ENCODE measurements at places on chromosomes 13 and 19.

DNA sequence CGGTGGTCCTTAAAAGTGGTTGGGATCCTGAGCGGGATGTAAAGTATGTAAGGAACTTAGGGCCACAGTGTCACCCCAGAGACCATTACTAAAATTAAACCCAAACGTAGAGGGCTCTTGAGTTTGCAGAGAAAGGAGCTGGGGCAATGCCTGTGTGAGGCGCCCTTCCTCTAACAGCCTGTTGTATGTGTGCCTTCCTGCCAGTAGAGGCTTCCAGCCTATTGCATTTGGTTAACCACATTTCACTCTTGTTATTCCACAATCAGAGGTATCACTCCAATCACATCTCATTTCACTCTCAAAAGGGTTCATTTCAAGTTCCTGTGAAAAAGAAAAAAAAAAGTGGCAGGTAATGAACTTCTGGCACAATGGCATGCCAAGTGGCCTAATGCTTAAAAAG is 29.4 kb downstream of the DIAPH3 start:
- DNase-seq = no peak

DNA sequence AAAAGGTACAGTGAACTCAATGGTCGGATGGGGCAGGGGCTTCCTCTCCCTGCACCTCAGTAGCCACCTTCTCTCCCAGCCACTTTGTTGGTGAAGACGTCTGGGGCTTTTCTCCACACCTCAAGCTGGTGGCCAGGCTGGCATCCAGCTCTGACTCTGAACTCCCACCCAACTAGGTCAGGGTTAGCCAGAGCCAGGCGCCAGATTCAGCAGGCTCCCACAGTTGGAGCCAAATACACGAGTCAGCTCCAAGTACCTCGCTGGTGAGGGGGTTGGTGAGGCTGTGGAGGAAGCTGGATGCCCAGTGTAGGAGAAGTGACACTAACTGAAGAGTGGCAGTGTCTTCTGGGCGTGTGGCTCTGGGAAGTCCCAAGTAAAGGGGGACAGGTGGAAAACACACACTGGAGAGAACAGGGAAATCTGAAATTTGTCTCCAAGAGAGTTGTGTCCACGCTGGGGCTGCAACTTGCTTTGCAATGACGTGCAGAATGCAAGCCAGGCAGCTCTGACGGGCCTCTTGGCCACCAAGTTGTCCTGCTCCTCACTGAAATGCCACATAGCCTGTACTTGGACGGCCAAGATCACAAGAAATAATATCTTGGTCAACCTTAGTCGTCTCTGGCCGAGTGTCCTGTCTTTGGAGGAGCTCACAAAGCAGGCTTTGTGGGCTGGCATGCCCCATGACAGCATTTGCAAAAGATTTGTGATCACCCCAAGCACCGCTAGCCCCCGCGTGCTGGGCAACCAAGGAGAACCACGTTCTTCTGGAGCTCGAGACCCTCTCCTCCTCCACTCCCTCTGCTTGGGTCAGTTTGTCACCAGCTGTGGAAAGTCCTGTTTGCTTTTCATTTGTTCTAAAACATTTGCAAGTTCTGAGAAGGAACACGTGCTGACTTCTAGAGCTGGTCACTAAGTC is 18.1 kb downstream of the SLC7A1 start:
- DNase-seq = no peak

DNA sequence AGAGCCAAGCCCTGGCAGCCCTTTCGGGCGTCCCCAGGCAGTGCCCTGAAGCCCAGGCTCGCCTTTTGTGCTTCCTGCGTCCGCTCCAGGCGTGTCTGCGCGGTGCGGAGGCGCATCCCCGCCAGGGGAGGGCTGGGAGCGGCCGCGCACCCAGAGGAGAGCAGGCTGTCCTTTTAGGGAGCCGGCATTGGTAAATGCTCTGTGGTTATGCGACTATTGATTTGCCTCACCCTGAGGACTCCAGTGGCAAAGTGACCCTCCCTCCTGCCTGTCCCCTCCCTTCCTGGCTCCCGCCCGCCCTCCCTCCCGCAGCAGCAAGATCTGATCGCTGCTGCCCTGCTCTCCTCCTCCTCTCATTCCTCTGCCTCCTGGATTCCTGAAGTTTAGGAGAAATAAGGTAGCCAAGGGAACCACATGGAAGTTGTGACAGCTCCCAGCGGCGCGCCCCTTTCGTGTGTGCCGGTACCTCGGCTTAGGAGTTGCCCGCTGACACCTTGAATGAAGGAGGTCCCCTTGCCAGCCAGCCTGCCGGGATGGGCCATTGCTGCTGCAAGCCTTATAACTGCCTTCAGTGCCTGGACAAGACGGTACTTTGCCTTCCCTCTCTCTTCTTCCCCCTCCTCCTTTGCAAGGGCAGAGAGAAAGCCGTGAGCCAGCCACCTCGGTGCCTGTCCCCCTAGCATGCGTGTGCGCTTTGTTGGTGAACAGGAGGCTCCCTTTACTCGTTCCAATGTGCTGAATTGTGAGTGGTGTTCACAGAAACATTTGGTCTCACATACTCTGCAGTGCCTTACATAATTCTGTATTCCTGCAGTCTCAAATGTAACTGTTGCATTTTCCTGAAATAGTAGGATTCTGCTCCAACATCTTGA is 166.9 kb downstream of the SLC7A1 start:
- no peak for DNase-seq

DNA sequence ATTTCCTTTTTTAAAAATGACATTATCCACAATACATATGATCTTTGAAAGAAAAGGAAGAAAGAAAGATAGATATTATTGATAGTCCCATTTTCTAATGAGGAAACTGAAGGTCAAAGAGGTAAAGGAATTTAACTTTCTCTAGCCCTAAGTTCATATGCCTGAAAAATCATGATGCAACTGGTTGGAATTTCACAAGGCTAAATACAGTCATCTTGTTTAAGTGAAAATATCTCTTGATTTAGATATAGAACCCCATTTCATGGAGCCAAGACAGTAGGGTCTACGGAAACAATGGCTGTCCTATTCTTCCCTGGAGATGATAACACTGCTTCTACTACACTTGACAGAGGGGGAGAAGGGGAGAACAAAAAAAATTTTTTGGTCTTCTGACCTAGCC is 366.2 kb downstream of the DNAJC15 start:
- DNase-seq = no peak

GRCh38 chr13:45299194-45299593 is 41.8 kb downstream of the TPT1 start:
- no peak for DNase-seq

DNA sequence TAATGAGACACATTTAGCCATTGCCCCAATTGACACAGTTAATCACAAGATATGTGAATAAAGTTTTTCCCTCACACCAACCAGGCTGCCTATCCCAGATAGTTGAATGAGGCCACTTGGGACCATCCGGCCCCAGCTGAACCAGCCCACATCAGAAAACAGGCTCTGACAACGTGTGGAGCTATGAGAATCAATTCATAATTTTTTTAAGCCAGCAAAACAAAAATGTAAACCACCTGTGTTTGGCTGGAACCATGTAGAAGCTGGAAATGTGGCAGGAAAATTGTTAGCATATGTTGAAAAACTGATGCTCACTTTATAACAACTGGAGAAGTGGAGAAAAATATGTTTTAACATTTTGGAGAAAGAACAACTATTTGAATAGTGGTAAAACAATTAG is 1161.3 kb downstream of the SLITRK1 start:
- DNase-seq = no peak

- no peak for DNase-seq
These were observed 3.1 kb upstream of the C13orf46 start for GRCh38 chr13:113976711-113977684.

DNA sequence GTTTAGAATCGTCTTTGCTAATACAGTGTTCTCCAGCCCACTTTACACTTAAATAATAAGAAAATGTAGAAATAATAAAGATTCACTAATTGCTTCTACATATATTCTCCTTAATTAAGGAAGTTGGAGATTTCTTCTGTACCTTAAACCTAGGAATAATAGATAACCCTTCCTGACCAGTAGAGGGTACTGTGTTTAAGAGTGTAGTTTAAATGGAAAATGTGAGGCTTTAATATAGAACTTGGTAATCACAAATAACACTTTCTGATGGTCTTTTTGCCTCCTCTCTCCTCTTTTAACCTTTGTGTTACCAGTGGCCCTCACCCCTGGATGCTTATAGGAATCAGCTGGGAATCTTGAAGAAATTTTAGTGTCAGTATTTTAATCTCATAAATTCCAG is 20.7 kb downstream of the POMP start:
- no peak for DNase-seq

DNA sequence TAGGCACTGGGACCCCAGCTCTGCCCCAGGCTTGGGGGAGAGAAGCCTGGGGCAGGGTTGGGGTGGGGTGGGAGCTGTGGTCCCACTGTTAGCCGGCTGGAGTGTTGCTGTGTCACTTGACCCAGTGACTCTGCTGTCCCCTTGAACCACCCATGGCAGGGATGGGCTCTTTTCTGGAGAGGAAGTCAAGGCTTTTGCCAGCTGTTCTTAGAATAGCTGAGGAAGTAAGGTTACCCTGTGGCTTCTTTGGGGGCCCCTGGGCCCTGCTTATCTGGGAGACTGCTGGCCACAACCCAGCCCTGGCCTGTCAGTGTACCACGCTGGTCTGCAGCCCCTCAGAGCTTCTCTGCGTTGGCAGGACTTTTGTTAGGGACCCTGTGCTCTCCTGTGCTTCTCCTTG is 9.1 kb downstream of the PNPLA6 start:
- no peak for DNase-seq

GRCh38 chr13:50993934-50994333 is 84.3 kb downstream of the RNASEH2B start:
- no peak for DNase-seq

- no peak for DNase-seq
These were observed 128.2 kb downstream of the MZT1 start for GRCh38 chr13:72599178-72599743.

DNA sequence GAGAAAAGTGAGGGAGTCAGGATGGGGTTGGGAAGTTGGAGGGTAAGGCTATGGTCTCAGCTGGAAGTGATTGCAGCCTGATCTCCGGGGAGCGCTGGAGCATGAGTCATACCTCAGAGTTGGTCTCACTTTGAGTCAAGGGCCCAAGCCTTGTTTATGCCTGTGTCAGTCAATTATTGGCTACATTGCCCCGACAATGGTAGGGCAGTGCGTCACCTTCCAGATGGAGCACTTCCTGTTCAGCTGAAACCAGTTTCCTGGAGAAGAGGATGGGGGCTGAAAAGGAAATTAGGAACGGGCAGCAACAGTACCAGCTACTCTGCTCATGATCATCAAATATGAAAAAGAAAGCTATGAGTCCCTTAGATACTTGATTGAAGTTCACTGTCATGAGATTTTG is 60.4 kb downstream of the ADGRE1 start:
- DNase-seq = no peak

- DNase-seq = no peak
These were observed 9.7 kb downstream of the INAFM1 start for GRCh38 chr19:47284324-47284899.

DNA sequence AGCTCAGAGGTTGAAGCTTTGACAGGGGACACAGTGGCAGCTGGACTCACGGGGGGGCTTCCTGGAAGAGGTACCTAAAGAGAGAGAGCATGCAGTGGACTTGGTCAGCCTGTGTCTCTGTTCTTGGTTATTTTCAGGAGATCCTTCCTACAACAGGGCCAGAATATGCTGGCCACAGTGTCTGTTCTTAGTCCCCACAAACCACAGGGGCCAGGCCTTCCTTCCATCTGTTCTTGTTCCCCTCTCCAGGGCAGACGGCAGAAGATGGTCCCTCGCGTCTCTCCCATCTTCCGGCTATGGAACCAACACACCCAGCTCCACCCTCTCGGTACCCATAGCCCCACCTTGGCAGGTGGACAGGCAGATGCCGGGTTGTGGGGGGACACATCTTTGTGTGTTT is 24.8 kb downstream of the MAST3 start:
- DNase-seq = no peak

GRCh38 chr13:37488726-37489125 is 109.8 kb downstream of the POSTN start:
- DNase-seq = no peak

DNA sequence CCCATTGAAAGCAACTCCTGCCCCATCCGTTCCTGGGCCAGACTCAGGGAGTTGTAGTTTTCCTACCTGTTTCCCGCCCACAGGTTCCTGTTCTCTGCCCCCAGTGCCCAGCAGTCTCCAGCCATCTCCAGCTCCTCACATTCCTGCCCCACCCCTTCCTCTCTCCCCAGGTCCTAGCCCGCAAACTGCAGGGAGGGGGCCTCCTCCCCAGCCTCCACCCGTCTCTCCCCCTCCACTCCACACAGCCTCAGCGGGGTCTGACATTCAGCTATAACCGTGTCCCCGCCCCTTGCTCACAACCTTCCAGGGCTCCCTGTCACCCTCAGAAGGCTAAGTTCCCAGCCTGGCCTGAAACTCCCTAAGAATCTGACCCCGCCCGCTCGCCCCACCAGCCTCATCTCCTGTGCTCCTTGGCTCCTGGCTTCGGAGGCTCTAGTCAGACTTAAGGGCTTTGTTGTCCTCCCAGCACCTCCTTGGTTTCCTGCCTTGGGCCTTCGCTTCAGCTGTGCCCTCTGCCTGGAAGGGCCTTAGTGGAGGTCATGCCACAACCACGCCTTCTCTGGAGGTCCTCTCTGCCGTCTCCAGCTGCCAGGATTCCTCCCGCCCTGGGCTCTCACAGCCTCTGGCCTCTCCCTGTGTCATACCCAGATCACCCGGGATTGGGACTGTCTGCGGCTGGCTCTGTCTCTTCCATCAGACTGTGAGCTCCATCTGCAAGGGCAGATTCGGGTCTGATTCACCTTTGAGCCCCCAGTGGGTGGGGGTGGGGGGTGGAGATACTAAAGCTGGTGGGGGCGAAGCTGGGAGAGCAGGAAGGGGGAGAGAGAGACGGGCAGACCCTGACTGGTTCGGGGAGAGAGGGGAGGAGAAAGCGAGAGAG is 5.1 kb upstream of the SPACA6 start:
- DNase-seq = no peak

- no peak for DNase-seq
These were observed 97.3 kb downstream of the GGACT start for GRCh38 chr13:100491164-100491842.

GRCh38 chr13:50378509-50379044 is 363.3 kb downstream of the KCNRG start:
- no peak for DNase-seq

DNA sequence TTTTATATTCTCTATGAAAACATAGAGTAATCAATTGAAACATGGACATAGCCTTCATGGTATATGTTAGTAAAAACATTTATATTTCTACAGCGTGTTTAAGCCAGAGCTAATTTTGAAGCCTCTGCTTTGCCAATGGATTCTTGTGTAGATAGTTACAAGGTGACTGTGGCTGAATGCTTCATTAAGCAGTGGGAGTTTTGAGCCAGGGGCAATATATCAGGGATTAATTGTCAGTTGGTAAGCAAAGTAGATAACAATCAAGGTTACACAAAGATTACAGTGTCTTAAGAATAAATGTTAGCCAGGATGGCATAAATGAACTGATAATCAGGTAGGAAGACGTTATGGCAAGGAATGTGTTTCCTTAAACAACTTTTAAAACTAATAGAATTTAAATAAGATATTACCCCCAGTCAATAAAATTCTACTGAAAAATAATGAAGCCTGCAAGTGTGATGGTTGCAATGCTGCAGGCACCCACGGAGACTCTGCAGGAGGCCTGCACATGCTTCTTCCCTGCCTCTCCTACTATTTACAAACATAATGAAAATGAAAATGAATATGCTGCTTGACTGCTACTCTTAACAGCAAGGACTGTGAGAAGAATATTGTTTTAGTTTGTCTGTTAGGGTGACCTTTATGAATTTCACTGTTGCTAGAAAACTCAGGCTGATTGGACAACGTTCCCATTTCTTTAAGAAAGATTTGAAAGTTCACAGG is 588.5 kb downstream of the GPC5 start:
- no peak for DNase-seq
